ENCODE measurements at places on chromosomes 16 and 17. TPM values are rescaled to one million over a fixed set of nuclear protein-coding genes. Genes with fewer than 3 reads are reported as not detected.
A peak's percentile ranks its signal among the peaks of the same experiment; 100 is the strongest.

GRCh38 chr17:78130437-78131101 lies at the start of gene TMC8:
Gene TMC8 (plus strand): TSS chr17:78130771. CDS start chr17:78131589, 818 bp downstream.
- H3K4me1 ChIP-seq: peaks cover 40% of the 10 kb centered on the region
- DNase-seq: peak; percentile 33
- no peaks in the 10 kb centered on the region for H3K36me3 ChIP-seq

DNA sequence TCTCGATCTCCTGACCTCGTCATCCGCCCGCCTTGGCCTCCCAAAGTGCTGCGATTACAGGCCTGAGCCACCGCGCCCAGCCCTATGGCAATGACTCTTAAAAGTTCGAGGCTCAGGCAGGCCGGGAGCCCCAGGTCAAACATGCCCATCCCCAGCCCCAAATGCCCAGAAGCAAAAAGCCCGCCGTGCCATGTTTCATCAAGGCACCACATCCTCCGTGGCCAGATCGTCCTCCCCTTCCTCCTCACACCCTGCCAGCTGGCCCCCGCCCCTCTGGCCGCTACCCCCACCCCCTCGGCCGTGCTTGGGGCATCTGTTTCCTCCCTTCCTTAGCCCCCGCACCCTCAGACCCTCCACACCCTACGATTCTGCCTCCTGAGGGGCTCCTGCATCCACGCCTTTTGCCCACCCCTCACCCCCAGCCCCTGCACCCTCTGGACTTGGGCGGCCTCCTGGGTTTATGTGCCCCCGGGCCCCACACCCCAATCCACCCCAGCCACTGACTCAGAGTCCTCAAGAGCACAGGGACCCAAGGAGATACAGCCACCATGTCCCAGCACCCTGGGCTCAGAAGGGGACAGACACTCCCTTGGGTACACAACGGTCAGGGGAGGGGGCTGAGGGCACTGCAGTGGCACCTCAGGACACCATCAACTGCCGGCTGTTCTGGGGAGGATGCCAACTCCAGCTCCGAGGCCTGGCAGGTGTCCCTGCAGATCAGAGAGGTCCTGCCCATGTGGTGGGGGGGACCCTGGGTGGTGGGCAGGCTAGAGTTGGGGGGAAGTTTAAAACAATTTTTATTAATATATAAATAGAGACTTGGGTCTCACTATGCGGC lies 7.1 kb downstream of the CTRB1 start:
- DNase-seq: no peak
- no peaks in the 10 kb centered on the region for H3K4me1 ChIP-seq
- H3K27me3 ChIP-seq: no peaks in the 10 kb centered on the region
- no peak overlapping the region for H3K27ac ChIP-seq
- H3K4me3 ChIP-seq: no peak overlapping the region

GRCh38 chr17:30429155-30429554 lies 48.1 kb upstream of the GOSR1 start:
- DNase-seq: no peak
- no peaks in the 10 kb centered on the region for H3K27me3 ChIP-seq
- H3K4me3 ChIP-seq: no peak overlapping the region
- H3K27ac ChIP-seq: no peak overlapping the region

DNA sequence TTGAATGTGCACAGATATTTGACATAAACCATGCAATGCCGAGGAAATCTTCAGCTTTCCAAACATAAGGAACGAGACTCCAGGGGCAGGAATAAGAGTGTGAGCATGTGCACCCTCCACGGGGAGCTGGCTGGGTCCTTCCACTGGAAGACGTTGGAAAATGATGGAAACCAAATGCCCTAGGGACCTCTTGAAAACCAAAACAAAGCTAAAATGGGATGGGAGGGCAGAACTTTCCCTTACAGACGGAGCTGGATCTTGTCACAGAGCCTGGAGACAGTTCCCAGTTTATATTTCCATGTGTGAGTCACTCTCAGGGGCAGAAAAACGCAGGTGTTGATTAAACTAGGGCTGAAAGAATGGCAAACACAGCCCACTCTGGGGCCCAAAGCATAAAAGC lies 34.4 kb upstream of the DNAH17 start:
- H3K4me3 ChIP-seq: no peak overlapping the region
- H3K4me1 ChIP-seq: no peaks in the 10 kb centered on the region
- no peaks in the 10 kb centered on the region for H3K36me3 ChIP-seq
- no peaks in the 10 kb centered on the region for H3K27me3 ChIP-seq

- DNase-seq: no peak
- H3K27ac ChIP-seq: no peak overlapping the region
- H3K36me3 ChIP-seq: no peaks in the 10 kb centered on the region
- no peaks in the 10 kb centered on the region for H3K4me1 ChIP-seq
- H3K4me3 ChIP-seq: no peak overlapping the region
These were observed 62.7 kb downstream of the CDYL2 start for GRCh38 chr16:80741724-80742123.

GRCh38 chr17:11707586-11707985 lies 109.3 kb downstream of the DNAH9 start:
- H3K36me3 ChIP-seq: no peaks in the 10 kb centered on the region
- H3K4me1 ChIP-seq: no peaks in the 10 kb centered on the region
- no peak overlapping the region for H3K27ac ChIP-seq
- H3K4me3 ChIP-seq: no peak overlapping the region

DNA sequence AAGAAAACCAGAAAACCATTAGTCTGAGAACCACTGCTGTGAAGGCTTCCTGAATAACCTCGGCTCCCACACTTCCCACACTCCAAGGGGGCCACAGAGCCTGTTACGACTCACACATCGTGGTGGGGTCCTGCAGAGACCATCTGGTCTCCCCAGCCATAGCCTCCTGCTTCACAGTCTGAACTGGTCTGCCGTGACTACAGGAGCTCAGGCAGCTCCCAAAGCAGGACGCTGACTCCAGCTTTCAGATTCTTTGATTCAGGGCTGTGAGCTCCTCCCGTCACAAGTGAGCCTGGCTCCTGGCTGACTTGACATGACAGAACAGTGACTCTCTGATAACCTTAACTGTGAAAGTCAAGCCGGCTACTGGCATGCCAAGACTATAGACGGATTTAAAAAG lies 37.8 kb downstream of the CYB5D2 start:
- DNase-seq: peak; percentile 42
- no peaks in the 10 kb centered on the region for H3K27me3 ChIP-seq
- H3K36me3 ChIP-seq: peaks cover 5% of the 10 kb centered on the region
- peak overlapping the region; percentile 71 for H3K27ac ChIP-seq
- H3K4me3 ChIP-seq: no peak overlapping the region

- peak overlapping the region; percentile 67 for H3K4me3 ChIP-seq
- no peaks in the 10 kb centered on the region for H3K36me3 ChIP-seq
- no peak for DNase-seq
- no peak overlapping the region for H3K27ac ChIP-seq
These were observed 20.1 kb downstream of the SIAH1 start for GRCh38 chr16:48365025-48365600.

- H3K27me3 ChIP-seq: peaks cover 9% of the 10 kb centered on the region
- H3K27ac ChIP-seq: no peak overlapping the region
- DNase-seq: no peak
- no peak overlapping the region for H3K4me3 ChIP-seq
- no peaks in the 10 kb centered on the region for H3K36me3 ChIP-seq
These were observed 120.2 kb upstream of the XYLT1 start for GRCh38 chr16:17590711-17591654.

GRCh38 chr17:12256380-12256995 lies 235.8 kb downstream of the MAP2K4 start:
- no peak overlapping the region for H3K27ac ChIP-seq
- no peaks in the 10 kb centered on the region for H3K27me3 ChIP-seq
- no peaks in the 10 kb centered on the region for H3K36me3 ChIP-seq
- DNase-seq: no peak
- H3K4me1 ChIP-seq: no peaks in the 10 kb centered on the region
- H3K4me3 ChIP-seq: no peak overlapping the region

- no peak overlapping the region for H3K4me3 ChIP-seq
- H3K36me3 ChIP-seq: no peaks in the 10 kb centered on the region
- no peak for DNase-seq
- no peaks in the 10 kb centered on the region for H3K4me1 ChIP-seq
These were observed 24.1 kb downstream of the MYO1D start for GRCh38 chr17:32852811-32853210.

CUEDC1 gene
- 38.3 TPM for total RNA-seq

DNA sequence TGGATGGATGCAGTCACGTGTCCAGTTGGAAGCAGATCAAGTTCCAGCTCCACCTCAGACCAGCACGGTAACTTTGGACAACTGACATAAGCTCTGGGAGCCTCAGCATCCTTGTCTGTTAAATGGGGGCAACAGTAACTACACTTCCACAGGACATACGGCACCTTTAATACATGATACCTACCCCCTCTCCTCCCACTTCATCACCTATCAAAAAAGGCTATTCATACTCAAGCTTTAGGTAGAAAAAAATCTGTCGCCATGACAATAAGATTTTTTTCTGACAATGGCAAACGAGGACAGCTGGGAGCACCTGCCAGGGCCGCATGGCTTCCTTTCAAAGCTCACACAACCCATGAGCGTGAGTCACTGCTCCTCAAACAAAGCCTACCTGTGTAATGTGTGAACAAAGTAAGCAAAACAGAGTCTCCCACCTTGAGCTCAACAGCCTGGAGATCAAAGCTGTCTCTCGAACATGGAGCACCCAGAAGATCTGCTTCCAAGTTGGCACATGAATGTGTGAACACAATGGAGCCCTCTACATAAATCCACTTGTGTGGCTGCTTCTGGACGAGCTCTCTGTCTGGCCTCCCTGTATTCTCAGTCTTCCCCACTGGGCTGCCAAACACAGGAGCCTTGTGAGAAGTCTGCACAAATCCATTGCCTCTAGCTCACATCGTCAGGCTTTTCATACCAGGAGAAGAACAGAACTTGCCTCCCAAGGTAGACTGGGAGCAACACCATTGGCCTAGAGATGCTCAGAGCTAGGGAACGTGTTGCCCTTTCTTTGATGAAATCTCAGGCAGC lies 459.7 kb downstream of the SOX9 start:
- H3K4me1 ChIP-seq: no peaks in the 10 kb centered on the region
- peaks cover 16% of the 10 kb centered on the region for H3K27me3 ChIP-seq
- H3K27ac ChIP-seq: no peak overlapping the region

GEMIN4 gene
- total RNA-seq: 11.1 TPM

PPP1R27 gene
- total RNA-seq: not detected

CCL16 gene
- not detected for total RNA-seq

DNA sequence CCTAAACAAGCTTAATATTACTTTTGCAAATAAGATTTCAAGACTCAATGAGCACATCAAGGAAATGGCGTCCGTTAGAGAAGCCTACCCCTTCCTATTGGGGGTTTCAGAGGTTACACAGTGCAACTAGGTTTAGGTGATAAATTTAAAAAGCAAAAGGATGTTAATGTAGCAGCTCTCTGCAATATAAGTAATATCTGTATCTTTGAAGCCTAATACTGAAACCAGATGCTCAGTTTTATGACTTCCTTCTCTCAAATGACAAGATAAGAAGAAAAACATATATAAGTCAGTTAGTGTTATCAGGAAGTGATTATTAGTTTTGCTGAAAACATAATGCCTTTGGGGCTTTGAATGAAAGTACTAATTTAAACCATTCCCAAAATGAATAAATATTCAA lies 54.3 kb upstream of the MED13 start:
- H3K27ac ChIP-seq: no peak overlapping the region
- H3K4me3 ChIP-seq: no peak overlapping the region
- H3K4me1 ChIP-seq: no peaks in the 10 kb centered on the region
- peaks cover 14% of the 10 kb centered on the region for H3K27me3 ChIP-seq

- no peaks in the 10 kb centered on the region for H3K4me1 ChIP-seq
- no peak for DNase-seq
- no peaks in the 10 kb centered on the region for H3K36me3 ChIP-seq
These were observed 27.7 kb upstream of the GPRC5C start for GRCh38 chr17:74404218-74404617.

TRIM25 gene
- total RNA-seq: 20.3 TPM

- no peak for DNase-seq
- H3K27ac ChIP-seq: no peak overlapping the region
- no peaks in the 10 kb centered on the region for H3K27me3 ChIP-seq
- H3K36me3 ChIP-seq: no peaks in the 10 kb centered on the region
- H3K4me1 ChIP-seq: no peaks in the 10 kb centered on the region
These were observed 8.7 kb upstream of the ZNF469 start for GRCh38 chr16:88373927-88374492.

GRCh38 chr17:64244165-64244564 lies 18.9 kb downstream of the TEX2 start:
- no peak overlapping the region for H3K27ac ChIP-seq
- peaks cover 57% of the 10 kb centered on the region for H3K4me1 ChIP-seq
- no peaks in the 10 kb centered on the region for H3K27me3 ChIP-seq
- no peak overlapping the region for H3K4me3 ChIP-seq
- no peaks in the 10 kb centered on the region for H3K36me3 ChIP-seq

DNA sequence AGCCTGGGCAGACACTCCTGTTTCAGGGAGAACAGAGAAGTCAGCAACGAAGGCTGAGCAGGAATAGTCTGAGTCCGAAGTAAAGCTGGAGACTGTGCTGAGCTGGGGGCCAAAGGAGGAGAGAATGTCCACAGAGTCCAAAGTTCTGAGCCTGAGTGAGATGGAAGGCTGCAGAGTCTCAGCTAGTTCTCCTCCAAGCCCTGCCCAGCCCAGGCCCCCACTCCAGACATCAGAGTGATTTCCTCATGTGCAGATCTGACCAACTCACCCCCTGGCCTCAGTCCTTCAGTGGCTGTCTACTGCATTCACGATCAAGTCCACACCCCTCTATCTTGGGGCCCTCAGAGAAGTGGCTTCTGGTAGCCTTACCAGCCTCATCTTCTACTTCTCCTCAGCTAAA lies 21.6 kb downstream of the SLC13A5 start:
- no peak for DNase-seq
- no peaks in the 10 kb centered on the region for H3K36me3 ChIP-seq
- peaks cover 7% of the 10 kb centered on the region for H3K27me3 ChIP-seq
- no peaks in the 10 kb centered on the region for H3K4me1 ChIP-seq
- no peak overlapping the region for H3K4me3 ChIP-seq
- no peak overlapping the region for H3K27ac ChIP-seq

DNA sequence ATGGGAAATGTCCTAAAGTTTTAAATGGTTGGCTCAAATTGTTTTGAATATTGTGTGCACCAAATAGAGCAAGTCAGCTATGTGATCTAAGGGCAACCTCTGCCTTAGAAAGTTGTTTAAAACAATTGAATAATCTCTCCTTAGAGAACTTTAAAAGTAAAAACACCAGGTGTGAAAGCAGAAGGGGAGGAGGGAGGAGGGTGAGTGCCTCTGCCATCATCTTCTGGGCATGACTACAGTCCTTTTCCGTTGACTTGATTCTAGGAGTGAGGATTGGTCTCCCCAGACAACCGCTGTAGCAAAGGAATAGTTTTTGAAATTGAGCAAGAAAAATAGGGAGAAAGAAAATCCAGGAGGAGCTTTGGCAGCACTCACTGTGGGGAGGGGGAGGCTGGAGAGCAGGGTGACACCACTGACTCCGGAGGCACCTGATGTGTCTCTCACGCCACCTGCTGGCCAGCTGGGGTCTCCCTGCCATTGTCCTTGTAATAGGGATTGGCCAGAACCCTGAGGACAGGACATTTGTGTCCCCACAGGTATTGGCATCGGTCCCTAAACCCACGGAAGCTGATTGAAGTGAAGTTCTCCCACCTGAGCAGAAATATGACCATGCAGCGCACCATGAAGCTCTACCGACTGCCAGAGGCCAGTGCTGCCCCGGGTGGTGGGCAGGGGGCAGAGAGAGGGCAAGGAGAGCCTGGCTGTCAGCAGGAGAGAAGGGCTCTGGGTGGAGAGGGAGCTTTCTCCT lies 33.3 kb downstream of the PLCD3 start:
- H3K4me1 ChIP-seq: peaks cover 16% of the 10 kb centered on the region
- peak overlapping the region; percentile 20 for H3K27ac ChIP-seq
- H3K27me3 ChIP-seq: no peaks in the 10 kb centered on the region
- no peak overlapping the region for H3K4me3 ChIP-seq
- peak; percentile 87 for DNase-seq
- peaks cover 54% of the 10 kb centered on the region for H3K36me3 ChIP-seq
